ENCODE measurements at places on chromosomes 11 and 22.

DNA sequence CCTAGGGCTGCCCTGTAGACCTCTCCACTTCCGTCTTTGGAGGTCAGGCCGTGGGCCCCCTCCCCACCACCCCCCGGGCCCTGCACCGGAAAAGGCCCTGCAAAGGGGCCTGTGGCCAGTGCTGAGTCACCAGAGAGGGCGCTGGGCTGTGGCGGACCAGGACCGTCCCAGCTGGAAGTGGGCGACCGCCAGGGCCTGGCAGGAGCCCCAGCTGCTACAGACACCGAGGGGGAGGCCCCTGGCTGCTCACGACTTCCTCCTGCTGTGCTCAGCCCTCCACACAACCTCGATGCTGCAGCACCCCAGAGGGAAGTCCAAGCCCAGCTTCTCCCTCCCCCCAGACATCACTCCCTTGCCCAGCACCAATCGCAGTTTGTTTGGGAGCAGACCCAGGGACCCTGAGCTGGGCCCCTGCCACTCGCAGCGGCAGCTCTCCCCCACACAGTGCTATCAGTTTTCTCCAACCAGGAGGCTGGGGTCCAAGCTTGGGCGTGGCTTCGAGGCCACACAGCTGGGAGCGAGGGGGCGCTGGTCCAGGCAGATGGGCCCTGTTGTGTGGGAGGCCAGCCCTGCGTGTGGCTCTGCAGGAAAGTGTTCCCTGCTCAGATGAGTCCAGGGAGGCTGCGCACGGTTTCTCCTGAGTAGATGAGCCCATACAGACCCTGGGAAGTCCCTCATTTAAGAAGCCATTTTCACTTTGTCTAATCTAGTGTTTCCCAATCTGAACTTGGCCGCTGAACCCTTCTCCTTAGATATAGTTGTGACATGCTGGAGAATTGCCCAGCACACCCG is 5.6 kb upstream of the SH3BP1 start:
- DNase-seq, result peak; percentile 83

DNA sequence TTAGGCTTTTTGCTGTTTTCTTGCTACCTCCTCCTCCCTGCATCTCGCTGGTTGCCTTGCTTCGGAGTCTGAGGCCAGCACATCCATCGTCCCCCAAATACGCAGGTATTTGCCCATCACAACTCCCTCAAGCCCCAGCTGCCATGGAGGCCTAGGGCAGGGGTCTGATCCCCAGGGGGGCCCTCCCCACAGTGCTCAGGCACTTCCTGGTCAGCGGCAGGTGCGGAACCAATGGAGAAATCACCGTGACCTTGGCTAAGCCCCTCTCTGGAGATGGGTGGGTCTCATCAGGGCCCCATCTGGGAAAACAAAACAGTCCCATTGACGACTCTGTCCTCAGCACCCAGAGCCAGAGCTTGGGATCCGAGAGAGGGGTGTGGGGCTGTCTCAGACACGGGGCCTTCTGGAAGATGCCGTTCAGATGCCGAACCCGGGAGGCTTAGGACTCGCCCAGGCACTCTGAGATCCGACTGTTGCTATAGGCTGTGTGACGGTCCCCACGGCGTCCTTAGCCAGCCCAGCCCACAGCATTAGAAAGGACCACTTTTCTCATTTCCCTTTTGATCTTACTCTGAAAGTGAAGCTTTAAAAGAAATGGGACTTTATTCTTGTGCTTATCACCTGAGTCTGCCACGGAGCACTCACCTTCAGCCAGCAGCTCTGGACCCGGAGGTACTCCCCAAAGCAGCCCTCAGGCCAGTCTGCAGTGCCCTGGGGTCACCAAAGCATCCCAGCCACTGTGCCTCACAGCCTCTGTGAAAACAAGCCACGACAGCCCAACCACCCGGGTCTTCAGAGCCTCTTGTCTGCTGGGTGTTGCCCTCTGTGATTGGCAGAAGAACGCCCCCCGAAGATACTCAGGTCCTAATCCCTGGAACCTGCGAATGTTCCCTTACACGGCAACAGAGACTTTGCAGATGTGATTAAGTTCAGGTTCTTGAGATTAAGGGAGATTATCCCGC is 61.2 kb upstream of the SLC22A12 start:
- DNase-seq, result peak; percentile 2

GRCh38 chr11:100141201-100141600 is 545.9 kb upstream of the ARHGAP42 start:
- no peak for DNase-seq

DNA sequence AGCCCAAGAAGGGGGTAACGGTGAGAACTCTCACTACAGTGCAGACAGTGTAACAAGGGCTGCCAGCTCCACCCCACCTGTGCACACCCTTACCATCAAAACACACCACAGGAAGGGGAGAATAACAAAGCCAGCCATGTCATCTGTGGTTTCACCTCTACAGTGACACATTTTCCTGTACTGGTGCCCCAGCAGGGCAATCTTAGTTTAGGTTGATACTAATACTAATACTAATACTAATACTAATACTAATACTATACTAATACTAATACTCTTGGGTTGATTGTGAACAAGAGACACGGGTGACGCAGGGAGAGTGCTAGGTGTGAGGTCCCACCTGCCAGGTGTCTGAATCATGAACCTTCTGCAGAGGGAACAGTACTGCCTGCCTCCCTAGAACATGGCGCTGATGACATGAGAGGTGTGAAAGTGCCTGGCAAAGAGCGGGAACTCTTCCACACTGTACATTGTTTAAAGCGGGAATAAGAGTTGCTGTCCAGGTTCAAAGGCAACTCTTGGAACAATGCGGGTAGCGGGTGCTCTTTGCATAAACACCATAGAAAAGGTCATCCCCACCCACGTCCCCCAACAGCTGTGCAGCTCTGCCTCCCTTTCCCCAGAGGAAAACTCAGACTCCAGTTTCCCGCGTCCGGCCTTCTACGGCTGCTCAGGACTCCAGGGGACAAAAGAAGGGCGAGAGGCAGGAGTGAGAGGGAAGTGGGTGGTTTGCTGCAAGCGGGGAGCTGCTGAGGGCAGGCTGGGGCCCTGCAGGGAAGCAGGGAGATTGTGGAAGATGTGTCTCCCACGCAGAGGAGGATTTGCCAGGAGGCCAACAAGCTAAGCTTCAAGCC is 25.0 kb upstream of the TMPRSS4 start:
- peak; percentile 85 for DNase-seq

DNA sequence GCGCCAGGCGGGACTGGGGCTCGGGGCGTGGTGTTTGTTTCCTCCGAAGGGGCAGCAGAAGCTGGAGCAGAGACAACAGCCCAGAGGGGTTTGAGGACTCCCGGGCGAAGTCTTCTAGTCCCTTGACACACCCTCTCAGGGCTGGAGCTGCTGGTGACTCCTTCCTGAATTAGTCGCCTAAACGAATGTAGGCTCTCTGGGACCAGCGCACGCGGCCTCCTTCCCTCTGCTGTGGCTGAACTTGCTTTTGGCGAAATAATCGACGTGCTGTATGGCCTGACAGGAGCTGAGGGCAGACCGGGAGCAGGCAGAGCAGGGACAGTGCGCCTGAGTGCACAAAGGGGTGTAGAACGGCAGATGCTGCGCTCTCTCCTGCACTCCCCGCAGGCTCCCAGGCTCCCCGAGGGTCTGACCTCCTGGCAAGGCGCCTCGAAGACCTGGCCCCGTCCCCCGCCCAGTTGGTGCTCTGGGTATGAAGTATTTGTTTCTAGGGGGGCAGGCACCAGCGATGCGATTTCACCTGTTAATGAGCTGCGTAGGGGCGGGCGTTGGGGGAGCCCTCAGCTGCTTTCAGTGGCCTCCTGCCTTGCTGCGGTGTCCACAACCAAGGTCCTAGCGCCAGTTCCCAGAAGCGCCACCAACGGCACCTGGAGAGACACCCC is 5.3 kb downstream of the SLC17A6 start:
- no peak for DNase-seq

DNA sequence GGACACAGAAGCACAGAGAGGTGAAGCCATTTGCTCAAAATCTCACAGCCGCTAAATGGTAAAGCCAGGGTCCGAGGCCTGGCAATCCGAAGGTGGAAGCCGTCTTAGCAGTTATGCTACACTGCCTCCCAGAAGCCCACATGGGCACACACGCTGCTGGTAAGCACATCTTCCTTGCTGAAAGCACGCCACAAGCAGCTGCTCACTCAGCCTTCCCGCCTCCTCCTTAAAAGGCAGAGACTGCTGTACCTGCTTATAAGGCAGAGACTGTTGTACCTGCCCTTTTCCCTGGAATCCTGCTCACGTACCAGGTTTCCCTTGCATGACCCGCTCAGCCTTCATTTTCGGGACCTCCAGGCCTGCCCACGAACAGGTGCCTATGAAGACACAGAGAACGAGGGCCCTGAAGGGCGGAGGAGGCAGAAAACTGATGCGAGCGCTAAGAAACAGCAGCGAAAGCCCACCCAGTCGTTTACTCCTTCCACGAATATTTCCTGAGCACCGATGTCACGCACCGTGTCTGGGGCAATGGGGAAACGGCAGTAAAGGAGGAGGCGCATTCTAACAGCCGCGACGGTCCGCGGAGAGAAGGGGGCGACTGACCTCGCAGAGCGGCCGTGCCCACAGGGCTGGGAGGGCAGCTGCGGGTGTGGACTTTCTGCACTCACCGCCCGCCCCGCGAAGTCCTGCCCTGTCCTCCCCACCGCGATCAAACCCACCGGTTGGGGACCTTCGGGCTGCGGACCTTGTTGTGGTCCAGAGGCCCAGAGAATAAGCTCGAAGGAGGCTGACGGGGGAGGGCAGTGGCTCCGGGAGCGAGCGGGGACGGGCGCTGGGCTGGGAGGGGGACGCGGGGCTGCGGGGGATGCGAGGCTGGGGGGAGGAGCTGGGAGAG is 13.0 kb downstream of the SPATA19 start:
- DNase-seq, result no peak

DNA sequence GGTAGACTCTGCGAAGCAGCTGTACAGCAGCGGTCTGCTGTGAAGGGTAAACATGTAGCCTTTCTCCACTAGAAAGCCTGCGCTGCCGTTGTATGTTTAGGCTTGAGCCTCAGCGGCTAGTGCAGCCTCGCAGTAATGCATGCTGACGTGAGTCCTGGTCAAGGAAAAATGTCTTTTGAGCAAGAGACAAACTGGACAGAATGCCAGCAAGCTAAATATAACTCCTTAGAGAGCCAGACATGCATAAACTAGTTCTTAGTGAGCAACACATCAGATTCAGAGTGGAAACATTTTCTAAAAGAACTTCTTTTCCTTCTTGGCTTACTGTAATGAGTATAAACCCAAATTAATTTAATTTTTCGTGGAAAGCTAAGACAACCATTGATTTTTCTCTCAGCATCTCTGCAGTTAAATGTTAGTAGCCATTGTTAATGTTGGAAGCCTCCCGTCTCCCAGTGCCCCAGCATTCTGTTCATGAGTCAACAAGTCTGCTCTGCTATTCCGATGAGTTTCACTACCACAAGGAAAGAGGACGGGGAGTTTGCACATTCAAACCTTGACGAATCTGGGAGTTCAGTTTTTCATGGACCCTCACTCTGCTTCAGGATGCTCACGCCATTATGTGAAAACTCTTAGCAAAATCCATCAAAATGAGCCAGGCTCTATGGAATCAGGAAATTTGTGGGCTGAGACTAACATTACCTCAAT is 51.4 kb downstream of the JAM3 start:
- DNase-seq, result no peak

DNA sequence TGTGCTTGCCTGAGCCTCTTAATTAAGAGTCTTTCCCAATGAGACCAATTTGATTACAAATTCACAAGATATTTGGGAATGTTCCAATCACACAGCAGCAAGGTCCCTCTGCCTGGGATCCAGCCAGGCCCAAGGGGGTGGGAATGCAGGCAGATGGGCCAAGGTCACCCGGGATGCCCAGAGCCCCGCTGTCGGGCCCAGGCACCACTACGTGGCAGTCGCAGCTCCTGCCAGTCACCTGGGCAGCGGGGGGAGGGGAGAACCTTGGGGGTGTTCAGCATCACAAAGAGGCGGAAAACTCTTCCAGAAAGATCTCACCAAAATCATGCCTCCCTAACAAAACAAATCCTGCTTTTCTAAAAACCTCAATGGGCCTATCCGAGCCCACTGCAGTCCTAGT is 30.9 kb downstream of the PPM1F start:
- no peak for DNase-seq

DNA sequence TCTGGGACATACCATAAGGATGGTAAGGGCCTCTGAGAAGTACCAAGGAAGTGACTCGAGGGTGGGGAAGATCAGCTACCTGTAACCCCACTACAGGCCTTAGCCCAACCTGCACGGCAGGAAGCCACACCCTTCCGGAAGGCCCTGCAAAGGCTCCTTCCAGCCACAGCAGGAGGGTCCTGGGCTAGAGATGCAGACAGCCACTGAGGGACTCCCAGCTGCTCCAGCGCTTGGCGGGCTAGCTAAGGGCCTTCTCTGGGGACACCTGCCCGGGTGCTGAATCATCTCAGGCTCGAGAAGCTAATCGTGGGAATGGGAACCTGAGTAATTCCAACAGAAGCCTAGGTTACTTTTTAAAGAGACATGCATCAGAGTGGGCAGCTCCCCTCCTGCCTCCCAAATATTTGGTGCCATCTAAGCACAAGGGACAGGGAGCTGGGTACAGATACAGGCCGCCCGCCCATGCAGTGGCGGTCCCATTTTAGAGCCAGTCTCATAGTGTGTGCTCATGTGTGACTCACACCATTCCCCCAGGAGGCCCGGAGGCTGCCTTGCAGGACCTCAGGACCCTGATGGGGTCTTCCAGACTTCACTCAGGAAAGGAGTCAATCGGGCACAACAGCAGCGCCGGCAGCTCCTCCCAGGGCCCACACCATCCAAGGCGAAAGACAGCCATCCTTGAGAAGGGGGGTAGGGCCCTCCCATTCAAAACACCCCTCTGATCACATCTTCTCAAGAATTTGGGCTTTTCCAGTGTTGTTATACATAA is 8.0 kb downstream of the MYH9 start:
- DNase-seq, result peak; percentile 86

GRCh38 chr11:96342014-96342960 is 708 bp downstream of the MAML2 start:
- no peak for DNase-seq

- DNase-seq, result peak; percentile 56
Measured at GRCh38 chr22:44443641-44444235, 54.3 kb downstream of the RTL6 start.

- DNase-seq, result no peak
Measured at GRCh38 chr11:93655581-93656255, 5.8 kb upstream of the CEP295 start.

GRCh38 chr11:9347100-9347499 is 32.7 kb upstream of the TMEM41B start:
- DNase-seq, result no peak

- no peak for DNase-seq
Measured at GRCh38 chr11:121241343-121242211, 51.0 kb upstream of the SC5D start.

DNA sequence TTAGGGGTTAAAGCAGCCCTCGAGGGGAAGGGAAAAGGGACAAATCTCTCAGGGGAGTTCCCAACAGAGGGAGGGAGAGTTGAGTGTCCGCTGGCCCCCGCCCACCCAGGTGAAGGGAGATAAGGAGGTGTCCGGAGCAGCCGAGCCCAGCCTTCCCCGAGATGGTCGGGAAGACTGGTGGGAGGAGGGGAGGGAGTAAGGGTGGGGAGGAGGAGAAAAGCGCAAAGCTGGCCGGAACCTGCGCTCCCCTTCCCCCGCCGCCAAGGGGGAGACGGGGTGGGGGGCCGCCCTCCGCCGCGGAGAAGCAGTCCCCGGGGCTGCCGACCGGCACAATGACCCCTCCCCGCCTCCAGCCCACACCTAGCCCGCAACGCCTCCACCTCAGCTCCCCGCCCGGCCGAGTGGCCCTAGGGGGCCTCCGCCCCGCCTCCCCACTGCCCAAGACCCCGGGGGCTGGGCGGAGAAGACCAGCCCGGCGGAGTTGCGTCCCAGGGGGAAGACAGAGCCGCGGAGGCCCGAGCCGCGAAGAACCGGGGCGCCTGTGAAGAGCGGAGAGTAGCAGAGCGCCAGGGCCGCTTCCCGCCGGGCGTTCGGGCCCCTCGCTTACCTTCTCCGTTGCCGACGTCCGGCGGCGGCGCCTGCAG is 479 bp downstream of the RSF1 start:
- DNase-seq, result peak; percentile 80

- peak; percentile 90 for DNase-seq
Measured at GRCh38 chr22:37561212-37562048, 1.1 kb downstream of the CDC42EP1 start.

Data from activated effector memory CD4-positive, alpha-beta T cell treated with anti-CD3 and anti-CD28 coated beads, Interleukin-2, amount 50 U/mL, for 16 hours (primary cell).